GM04504 (cell line): ENCODE measurements at places on chromosomes 7 and 10.

- DNase-seq, result no peak
These were observed 52.7 kb upstream of the VIPR2 start for GRCh38 chr7:159197066-159197975.

- no peak for DNase-seq
These were observed 32.6 kb downstream of the VSTM4 start for GRCh38 chr10:49082766-49083165.

- no peak for DNase-seq
These were observed 9.7 kb upstream of the CCL24 start for GRCh38 chr7:75823198-75823910.

GRCh38 chr7:95394370-95394769, 1.8 kb downstream of the PON3 start:
- no peak for DNase-seq

- DNase-seq, result peak; percentile 47
These were observed 539 bp upstream of the MKLN1 start for GRCh38 chr7:131327049-131327625.
